Osteoblast (primary cell): ENCODE measurements at places on chromosomes 4 and X.

- H3K36me3 ChIP-seq = peaks cover 65% of the 10 kb centered on the region
- H3K4me1 ChIP-seq = peaks cover 4% of the 10 kb centered on the region
- peak overlapping the region; percentile 45 for H3K27ac ChIP-seq
- H3K27me3 ChIP-seq = no peaks in the 10 kb centered on the region
- no peak overlapping the region for H3K4me3 ChIP-seq
Observed at GRCh38 chr4:5730993-5731990, 20.3 kb downstream of the EVC start.

- no peak overlapping the region for H3K4me3 ChIP-seq
- no peaks in the 10 kb centered on the region for H3K4me1 ChIP-seq
- H3K27me3 ChIP-seq = no peaks in the 10 kb centered on the region
Observed at GRCh38 chrX:154350429-154351182, 23.8 kb downstream of the FLNA start.

GRCh38 chrX:122475306-122475705, 708.8 kb upstream of the GRIA3 start:
- H3K27me3 ChIP-seq = no peaks in the 10 kb centered on the region
- DNase-seq = no peak
- H3K4me1 ChIP-seq = no peaks in the 10 kb centered on the region
- H3K4me3 ChIP-seq = no peak overlapping the region

- H3K4me3 ChIP-seq = no peak overlapping the region
- no peaks in the 10 kb centered on the region for H3K4me1 ChIP-seq
- peak; percentile 1 for DNase-seq
- H3K36me3 ChIP-seq = no peaks in the 10 kb centered on the region
- H3K27me3 ChIP-seq = no peaks in the 10 kb centered on the region
- no peak overlapping the region for H3K27ac ChIP-seq
Observed at GRCh38 chr4:163920426-163920825, 425.9 kb downstream of the TMA16 start.

DNA sequence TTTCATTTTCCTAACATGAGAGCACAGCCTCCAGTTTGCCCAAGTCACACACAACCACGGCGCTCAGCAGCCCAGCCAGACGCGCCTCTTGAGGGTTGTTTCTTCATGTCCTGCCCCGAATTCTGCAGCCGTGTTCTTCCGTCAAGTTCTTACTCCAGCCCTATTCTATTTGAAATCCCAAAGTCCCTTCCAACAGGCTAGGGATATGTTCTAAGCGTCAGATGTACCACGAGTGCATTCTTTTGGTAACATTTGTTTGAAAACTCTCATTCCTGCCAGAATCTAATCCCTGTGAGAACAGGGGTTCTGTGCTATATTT, 23.1 kb downstream of the ACSL1 start:
- peaks cover 22% of the 10 kb centered on the region for H3K4me1 ChIP-seq
- H3K4me3 ChIP-seq = no peak overlapping the region
- no peak overlapping the region for H3K27ac ChIP-seq
- peak; percentile 66 for DNase-seq
